OCI-LY7 (cell line): ENCODE measurements at places on chromosomes 12 and 14.
A peak's percentile ranks its signal among the peaks of the same experiment; 100 is the strongest.

DNA sequence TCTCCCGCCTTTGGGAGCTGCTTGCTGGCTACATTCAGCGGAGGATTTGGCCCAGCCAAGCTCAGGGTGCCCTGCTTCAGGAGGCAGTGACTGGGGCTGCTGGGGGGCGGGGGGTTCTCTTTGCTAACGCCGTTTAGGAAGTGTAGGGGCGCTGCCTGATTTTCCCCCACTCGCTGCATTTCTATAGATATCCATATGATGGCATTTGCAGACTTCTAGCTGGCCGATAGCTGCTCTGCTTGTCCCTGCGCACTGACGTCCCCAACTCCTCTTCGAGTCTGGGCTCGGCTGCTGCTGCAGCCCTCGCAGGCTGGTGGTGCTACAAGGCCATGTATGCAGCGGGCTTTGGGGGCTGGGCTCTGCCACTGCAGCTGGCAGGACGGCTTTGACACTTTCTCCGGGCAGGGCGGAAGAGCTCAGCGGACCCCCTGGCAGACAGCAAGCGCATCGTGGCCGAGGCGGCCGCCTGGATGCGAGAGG is 3.1 kb downstream of the LRFN5 start:
- no peak for DNase-seq

- DNase-seq, result no peak
Measured at GRCh38 chr12:124270671-124271070, 24.2 kb upstream of the RFLNA start.

GRCh38 chr12:11959117-11959823 is 111.5 kb upstream of the BCL2L14 start:
- DNase-seq, result no peak

- no peak for DNase-seq
Measured at GRCh38 chr14:35682802-35683201, 126.3 kb downstream of the RALGAPA1 start.

- DNase-seq, result no peak
Measured at GRCh38 chr12:124422142-124422569, 127.3 kb downstream of the RFLNA start.

DNA sequence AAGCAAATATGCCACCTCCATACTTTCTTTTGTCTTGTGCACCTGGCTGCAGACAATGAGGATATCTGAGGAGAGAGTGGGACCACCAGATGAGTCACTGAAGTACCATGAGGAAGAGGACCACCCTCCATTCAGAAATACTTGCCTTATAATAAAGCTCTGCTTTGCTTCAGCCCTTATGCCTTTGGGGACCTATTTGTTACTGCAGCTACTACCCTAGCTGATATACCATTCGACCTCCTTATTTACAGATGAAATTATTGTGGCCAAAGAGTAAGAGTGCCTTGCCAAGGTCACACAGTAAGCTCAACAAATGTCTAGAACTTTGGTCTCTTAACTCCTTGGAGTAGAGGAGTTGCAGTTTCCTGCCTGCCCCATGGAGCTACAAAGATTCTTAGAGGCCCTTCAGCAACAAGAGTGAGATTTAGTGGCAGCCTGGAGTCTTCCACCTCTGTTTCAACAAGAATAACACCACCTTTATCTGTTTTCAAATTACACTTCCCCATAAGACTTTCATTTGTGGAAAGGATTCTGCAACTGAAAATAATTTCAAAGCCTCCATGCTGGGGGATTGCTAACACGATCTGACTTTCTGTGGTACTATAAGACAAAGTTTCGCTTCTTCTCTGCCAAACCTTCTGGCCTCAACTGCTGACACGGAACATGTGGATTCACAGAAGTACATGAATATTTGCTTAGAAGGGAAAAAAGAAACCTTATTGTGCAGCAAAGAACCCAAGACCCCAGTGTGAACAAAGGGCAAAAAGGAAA is 3.6 kb downstream of the CMKLR1 start:
- DNase-seq, result no peak

GRCh38 chr12:46699986-46700385 is 125.8 kb downstream of the SLC38A4 start:
- no peak for DNase-seq

DNA sequence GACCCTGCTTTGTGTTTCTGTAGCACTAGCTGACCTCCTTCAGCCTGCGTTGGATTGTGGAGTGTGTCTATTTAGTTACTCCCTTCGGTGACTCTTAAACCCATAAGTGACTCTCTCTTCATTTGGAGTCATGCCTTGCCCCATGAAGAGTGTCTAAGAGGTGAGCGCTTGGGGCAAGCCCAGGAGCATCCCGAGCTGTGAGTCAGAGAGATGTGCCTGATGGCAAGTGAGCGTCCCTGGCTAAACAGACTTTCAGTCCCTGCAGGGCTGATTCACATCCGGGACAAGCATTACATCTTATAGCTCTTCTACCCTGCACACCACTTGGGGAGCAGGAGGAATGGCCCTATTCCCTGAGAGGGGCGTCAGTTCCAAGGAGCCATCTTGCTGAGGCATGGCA is 24.3 kb upstream of the ATF1 start:
- DNase-seq, result no peak

DNA sequence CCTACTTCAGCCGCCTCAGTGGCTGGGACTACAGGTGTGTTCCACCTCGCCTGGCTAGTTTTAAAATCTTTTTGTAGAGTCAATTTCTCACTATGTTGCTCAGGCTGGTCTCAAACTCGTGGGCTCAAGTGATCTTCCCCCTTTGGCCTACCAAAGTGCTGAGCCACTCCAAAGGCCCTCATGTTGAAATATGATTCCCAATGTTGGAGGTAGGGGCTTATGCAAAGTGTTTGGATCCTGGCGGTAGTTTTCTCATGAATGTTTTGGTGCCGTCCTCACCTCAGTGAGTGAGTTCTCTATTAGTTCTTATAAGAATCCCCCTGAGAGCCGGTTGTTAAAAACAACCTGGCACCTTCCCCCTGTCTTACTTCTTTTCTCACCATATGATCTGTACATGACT is 784.6 kb downstream of the TMTC2 start:
- DNase-seq, result no peak

DNA sequence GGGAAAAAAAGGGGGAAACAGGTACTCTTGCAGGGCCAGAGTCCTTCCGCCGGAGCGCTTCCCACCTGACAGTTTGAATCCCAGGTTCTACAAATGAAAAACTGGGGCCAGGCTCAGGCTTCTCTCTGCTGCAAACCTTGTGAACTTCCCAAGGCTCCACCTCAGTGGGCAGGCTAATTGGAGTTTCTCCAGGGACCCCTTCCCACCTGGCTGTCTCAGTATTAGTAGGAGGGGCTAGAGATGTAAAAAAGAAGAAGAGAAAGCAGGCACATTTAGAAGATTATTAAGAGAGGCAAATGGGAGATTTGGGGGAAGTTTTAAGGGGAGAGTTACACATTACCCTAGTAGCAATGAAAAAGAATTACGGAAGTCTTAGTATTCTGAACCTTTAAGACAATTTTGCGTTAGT is 20.0 kb upstream of the CLEC2D start:
- peak; percentile 81 for DNase-seq

GRCh38 chr12:96658075-96658474 is 168.7 kb downstream of the CFAP54 start:
- no peak for DNase-seq

DNA sequence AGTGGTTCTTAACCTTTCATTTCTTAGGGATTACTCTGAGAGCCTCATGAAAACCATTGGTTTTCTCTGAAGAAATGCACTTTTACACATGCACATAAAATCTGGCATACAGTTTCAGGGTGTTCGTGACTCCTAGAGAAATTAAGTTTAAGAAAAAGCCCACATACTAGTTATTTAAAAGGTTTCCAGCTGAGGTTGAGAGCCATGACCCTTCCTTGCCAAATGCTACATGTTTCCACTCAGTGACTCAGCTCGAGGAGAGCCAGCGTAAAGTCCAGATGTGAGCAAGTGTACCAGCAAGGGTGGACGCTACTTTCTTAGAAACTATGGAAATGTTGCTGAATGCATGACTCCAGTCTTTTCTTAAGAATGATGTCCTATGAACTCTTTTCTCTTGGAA is 42.7 kb upstream of the FLRT2 start:
- no peak for DNase-seq

GRCh38 chr12:132659146-132659545 is 28.0 kb downstream of the POLE start:
- DNase-seq, result no peak

DNA sequence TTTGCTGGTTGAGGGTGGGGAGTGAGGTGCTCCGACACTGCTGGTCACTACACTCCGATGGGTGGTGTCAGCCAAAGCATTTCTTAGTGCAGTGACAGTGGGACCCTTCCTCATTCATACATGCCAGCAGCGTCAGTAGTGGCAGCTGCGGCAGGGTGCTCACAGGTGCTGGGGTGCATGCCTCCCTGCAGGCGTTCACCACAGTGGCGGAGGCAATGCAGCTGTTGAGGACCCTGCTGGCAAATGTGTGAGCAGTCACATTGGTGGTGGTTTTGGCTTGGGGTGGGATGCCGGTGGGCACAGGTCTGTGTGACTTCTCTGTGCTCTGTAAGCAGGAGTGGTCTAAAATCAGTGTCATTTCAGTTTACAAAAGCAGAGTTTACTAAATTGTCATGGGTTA is 464.6 kb downstream of the FUT8 start:
- no peak for DNase-seq

- DNase-seq, result no peak
Measured at GRCh38 chr14:100408350-100409002, 85.3 kb downstream of the SLC25A47 start.

- DNase-seq, result peak; percentile 72
Measured at GRCh38 chr12:15532364-15532977, 210.2 kb downstream of the PTPRO start.

GRCh38 chr14:99356031-99356608 is 84.1 kb upstream of the BCL11B start:
- DNase-seq, result no peak

DNA sequence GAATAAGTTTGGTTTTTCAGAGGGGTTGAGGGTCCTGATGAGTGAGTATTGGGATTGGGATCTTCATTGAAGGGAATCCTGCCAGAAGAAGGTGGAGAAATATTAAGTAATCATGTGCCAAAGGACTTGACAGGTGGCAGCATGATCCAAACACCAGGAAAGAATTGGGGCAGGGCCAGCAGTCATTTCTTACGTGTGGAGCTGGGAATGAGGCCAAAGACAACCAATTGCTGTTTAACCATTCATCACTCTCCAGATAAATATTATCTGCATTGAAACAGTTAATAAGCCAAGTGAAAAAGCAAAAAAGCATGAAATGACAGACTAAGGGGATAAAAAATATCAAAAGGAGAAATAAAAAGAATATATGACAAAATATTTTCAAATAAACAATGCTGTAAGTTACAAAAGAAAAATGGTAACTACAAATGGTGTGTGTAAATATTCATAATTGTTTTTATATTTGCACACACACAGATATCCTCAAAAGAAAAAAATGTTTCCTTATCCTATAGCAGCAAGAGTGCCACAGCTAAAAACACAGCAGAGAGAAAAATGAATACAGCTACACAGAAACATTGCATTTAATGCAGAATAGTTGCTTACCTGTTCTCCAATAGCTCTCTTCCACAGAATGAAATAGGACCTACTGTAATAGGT is 26.2 kb downstream of the C2CD5 start:
- DNase-seq, result no peak

- DNase-seq, result no peak
Measured at GRCh38 chr14:104937694-104938365, 13.2 kb downstream of the PLD4 start.

- peak; percentile 79 for DNase-seq
Measured at GRCh38 chr14:102235275-102235897, 69.6 kb downstream of the MOK start.

DNA sequence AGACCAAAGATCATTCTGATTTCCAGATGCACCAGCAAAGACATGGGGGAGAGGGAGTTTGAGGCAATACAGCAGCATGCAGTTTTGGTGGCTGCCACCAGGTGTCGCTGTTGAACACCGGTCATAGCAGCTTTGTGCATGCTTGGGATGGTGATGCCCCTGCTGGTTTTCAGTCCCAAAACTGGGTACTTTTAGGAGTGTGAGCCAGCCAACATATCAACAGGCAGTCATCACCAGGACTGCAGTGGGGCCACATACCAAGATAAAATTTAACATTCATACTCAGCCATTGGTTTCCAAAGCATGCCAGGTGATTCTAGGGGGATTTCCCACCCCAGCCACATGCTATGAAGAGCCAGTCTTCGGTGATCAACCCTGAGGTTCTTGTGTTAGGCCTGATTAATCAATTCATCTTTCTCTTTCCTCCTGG is 64.2 kb downstream of the PHETA1 start:
- DNase-seq, result peak; percentile 57

- no peak for DNase-seq
Measured at GRCh38 chr12:109495012-109495411, 17.6 kb downstream of the UBE3B start.

DNA sequence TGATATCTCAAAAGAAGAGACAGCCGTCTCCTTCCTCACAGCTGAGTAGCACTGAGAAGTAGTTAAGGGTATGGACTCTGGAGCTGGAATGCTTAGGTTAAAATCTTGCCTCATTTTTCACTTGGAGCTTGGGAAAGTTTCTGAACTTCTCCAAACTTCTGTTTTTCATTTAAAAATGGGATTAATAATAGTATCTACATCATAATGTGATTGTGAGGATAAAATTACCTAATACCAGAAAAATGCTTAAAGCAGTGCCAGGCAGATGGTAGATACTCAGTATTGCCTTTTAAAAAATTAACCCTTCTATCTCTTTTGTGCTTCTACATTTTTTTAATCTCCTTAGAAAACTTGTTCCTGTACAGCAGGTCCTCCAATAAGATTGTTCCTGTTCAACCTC is 63.1 kb downstream of the A2M start:
- no peak for DNase-seq

DNA sequence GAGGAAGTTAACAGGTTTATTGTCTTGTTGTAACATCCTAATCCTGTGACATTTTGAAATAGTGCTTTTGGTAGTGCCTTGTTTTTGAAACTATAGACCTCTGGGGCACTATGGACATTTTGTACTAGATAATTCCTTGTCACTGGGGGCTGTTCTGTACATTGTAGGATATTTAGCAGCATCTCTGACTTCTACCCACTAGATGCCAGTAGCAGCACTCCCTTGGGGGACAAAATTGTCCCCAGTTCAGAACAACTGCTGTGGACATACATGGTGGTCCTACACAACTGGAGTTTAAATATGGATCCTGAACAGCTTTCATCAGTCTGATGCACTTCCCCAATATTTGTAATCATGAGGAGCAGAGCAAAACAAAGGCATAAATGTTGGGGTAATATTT is 264.7 kb downstream of the RAD51B start:
- DNase-seq, result no peak

GRCh38 chr12:95262808-95263207 is 45.2 kb downstream of the VEZT start:
- DNase-seq, result no peak

- no peak for DNase-seq
Measured at GRCh38 chr12:61291647-61292046, 968.6 kb upstream of the USP15 start.

DNA sequence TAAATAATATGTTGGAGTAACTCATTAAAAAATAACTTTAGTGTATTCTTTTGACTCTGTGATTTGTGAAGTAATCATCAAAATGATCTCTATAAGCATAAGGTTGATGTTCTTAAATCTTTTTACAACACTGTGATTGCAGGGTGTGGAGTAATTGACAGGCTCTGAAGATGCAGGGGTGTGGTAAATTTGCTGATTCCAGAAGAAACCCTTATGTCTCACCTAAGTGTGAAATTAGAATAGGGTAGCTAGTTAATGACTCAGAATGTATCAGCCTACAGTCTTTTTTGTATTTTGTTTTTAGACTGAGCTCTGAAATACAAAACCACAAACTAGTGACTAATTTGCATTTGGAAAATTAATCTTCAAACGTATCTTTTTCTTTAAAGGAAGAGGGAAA is 5.9 kb downstream of the PRPF39 start:
- DNase-seq, result no peak
